ENCODE measurements at places on chromosomes 5 and 9.
A peak's percentile ranks its signal among the peaks of the same experiment; 100 is the strongest.

DNA sequence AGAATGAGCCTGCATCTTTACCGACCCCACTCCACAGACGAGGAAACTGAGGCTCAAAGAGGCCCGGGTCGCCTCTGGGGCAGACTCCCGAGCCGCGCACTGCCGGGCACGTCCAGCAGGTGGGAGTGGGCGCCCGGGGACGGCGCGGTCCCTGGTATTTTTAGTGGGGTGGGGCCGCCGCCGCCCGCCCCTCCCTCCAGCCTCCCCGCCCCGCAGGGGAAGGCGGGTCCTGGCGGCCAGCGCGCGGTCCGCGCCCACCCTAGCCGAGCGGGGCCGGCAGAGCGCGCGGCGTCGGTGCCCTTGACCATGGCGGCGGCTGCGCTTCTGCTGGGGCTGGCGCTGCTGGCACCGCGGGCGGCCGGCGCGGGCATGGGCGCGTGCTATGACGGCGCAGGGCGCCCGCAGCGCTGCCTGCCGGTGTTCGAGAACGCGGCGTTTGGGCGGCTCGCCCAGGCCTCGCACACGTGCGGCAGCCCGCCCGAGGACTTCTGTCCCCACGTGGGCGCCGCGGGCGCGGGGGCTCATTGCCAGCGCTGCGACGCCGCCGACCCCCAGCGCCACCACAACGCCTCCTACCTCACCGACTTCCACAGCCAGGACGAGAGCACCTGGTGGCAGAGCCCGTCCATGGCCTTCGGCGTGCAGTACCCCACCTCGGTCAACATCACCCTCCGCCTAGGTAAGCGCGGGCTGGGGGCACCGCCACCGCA lies at the start of gene LAMC3:
TSS of gene LAMC3 (plus strand) at position 266 of the 710 bp plus-strand sequence. CDS start at position 307, 41 bp downstream.
- no peak for DNase-seq

GRCh38 chr9:136225366-136225747 lies 20.3 kb downstream of the QSOX2 start:
- DNase-seq = no peak

DNA sequence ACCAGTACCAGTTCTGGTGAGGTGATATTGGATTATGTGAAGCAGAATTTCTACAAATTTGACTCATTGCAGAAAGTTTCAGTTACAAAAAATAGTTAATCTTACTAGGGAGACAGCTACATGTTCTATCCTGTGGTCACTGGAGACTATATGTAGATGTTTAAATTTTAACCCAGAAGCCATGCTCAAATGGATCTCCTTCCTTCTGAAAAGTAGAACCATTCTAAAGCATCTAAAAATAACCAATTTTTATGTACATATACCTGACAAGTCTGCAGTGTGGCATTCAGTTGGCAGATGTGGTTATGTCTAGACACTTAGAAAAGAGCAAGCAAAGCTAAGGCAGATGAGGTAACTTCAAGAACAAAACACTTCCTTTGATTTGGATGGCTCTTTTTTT lies 65.5 kb upstream of the POU4F3 start:
- no peak for DNase-seq

- peak; percentile 56 for DNase-seq
These were observed 12.7 kb upstream of the AHRR start for GRCh38 chr5:308672-309271.

DNA sequence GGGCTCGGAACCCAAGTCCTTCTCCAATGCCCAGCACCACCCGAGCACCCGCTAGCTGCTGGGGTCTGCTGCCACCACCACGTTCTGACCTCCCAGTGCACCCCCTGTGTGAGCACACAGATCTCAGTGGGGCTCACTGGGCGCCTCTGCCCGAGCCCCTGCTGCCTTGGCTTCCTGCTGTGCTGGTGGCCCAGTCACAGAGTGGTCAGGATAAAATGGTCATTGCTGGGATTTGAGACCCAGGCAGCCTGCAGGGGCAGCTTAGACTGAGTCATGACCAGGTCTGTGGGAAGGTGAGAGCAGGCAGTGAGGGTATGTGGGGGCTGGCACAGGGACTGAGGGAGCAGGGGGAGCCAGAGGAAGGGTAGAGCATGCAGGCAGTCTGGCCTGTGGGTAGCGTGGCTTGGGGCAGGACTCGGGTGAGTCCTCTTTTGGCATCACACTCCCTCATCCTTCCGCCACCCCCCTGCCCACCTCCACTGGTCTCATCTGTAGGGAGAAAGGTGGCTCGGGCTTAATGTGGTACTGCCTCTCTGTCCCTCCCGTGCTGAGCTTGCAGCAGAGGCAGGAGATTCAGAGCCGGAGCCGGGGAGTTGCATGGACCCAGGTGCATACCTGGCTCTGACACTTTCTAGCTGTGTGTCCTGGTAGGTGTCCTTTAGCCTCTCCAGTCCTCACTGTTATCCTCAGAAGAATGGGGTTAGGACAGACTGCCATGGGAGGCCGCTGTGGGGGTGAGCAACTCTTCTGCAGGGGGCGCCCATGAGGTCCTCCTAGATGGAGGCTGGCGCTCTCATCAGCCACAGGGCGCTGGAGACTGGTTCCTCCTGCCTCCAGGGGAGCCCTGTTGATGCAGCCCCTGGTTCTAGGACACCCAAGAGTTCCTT lies 32.1 kb downstream of the USP20 start:
- no peak for DNase-seq

GRCh38 chr9:100774962-100775361 lies 197.1 kb downstream of the CAVIN4 start:
- DNase-seq = no peak

DNA sequence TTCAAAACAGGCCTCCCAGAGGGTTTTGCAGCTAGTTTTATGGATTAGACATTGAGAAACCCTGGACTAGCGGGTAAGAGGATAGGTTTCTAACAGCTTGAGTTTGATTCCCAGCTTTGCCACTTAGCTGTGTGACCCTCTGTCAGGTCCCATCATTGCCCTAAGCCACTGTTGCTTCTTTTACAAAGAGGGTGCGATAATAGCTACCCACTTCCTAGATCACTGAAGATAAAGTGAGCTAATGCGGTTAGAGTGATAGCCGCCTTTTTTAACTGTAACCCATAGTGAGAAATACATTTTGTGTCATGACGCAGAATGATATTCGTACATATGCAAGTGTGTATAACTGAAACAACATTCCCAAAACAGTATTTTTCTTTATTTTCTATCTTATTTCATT lies 40.3 kb downstream of the CSF1R start:
- no peak for DNase-seq

Measured in stomach (tissue), 19 donors.